ENCODE measurements at places on chromosomes 7 and 10.

GRCh38 chr7:111789870-111790269, 227.6 kb upstream of the IMMP2L start:
- DNase-seq: peak; percentile 30

DNA sequence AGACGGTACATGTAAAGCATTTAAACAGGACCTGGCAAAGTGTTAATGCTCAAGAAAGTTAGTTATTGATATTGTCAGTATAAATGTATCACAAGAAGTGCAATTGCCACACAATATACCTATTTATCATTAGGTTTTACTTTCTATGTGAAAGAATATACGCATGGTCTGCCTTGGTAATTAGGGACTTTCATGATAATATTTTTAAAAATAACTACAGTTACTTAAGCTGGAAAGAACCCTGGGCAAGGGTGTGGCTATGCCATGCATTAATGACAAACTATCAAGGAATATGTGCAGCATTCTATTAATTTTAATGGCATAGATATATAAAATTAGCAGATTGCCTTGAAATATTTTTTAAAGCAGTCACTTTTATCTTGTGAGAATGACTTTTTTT, 191.2 kb downstream of the CSTF2T start:
- no peak for DNase-seq

- peak; percentile 39 for DNase-seq
These were observed 185.8 kb downstream of the HGF start for GRCh38 chr7:81583882-81584533.

DNA sequence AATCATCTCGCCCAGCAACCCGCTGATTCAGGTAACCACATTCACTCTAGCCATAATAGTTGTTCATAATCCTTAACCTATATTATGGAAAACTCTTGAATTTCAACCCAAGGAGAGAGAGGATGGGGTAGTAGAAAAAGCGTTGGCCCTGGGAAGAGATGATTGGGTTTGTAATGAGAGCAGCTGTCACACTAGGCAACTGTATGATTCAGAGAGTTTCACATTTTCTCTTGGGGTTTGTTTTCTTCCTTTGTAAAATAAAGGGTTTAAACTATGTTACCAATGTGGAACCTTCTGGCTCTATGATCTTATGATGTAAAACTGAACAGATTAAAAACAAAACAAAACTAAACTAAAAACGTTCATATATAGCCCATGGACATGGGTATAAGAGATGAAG, 705.2 kb upstream of the IGFBP3 start:
- no peak for DNase-seq

DNA sequence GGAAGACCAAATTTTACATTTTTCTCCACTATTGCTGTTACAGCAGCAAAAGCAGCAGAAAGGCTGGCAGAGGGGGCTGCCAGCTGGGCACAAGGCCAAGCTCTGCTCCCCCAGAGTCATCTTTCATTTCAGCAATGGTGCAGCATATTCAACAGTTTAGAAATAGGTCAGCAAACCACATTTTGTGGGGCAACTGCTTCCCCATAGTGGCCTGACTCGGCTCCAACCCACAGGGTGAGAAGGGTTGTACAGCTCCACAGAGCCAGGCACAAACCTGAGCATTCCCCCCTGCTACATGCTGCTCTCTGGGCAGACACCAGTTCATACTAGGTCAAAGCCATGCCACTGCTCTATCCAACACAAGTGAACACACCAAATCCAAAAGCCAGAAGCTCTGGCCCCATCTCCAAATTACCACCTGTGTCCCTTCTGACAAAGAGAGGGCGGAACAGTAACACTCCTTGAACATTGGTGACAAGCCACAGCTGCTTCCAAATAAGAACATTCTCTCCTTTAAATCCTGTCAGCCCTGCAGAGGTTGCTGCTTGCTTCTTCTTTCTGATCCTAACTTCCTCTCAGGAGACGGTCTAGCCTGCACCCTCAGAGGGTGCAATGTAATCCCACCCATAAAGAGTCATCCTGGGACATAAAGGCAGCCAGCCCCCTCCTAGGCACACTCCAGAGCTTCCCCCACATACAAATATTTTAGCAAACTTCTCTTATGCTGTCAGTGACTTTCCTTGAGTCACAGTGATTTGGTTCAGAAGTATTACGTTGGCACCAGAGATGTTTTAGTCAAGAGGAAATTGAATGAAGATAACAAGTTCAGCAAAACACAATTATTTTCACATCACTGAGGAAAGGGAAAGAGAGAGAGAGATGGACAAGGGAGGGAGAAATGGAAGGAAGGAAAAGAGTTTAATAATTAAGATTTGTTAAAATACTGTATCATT, 39.0 kb upstream of the SLIT1 start:
- DNase-seq: no peak

DNA sequence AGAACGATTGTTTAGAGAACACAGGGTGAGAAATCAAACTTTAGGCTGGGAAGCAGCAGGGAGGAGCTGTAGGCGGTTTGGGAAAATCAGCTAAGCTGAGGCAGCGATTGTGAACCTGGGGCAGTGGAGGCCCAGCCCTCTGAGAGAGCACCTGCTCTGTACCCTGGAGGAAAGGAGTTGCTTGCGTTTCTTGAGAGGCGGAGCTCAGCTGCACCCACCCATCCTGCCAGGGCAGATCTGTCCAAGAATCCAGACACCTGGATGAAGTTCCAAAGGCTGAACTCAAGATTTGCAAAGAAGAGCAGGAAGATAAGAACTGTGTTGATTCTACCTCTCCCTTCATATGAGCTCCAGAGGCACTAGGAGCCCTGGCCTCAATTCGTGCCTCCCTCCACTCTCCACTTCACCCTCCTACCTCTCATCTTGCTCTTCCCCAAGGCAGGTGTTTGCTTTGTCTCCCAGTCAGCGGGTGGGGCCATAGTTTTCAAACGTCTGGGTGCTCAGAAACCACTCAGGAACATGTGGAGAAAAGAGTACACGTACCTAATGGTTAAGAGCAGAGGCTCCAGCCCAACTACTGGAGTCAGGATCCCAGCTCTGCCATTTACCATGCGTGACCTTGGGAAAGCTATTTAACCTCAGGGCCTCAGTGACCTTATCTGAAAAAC, 21.5 kb upstream of the TMEM213 start:
- no peak for DNase-seq

- DNase-seq: no peak
These were observed 96.6 kb downstream of the TAX1BP1 start for GRCh38 chr7:27836536-27836935.

DNA sequence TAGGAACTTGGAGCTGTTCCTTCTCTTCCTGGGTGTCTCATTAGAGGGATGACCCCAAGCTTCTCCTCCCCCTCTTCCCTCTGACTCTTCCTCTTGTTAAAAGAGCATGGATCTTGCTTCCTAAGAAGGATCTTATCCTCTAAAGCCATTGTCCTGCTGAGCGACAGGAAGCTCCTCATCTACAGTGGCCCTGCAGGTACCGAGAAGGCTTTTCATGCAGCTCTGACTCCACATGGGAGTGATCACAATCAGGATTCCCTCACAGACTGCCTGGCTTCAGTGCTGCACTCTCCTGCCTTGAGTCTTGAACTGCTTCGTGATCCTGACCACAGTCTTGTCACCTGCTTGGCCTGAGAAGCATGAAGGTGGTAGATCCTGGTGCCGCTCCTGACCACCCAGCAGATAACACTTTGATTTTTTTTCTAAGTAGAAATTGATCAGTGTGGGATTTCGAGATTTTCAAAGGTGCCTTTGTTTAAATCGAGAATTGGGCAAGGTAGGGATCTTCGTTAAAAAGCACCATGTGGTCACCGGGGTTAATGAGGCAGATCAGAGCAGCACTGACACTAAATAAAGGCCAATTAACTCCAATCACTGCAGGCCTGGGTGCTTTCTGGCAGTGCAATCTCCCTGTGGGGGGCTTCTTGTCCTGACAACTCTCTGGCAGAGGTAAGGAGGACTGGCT, 376.4 kb downstream of the NRG3 start:
- DNase-seq: no peak

- DNase-seq: peak; percentile 76
These were observed 153.2 kb upstream of the LYZL2 start for GRCh38 chr10:30782537-30783461.

DNA sequence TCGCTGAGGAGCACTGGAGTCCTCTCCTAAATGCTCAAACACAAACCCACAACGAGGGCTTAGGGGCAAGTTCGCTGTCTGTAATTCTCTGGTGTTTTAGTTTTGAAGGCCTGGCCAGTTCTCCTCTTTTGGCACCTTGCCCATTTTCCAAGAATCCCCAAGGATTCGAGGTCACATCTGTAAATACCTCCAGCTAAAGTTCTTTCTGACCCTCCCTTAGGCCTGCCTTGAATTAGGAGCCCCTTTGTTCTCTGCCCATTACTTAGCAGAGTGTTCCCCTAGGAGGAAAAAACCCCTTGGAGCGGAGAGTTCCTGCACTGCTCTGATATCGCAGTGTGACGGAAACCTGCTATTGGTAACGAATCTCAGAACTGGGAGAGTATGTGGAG, 743 bp upstream of the PYROXD2 start:
- DNase-seq: no peak

GRCh38 chr10:73655257-73655989, 406 bp downstream of the SYNPO2L start:
- no peak for DNase-seq

GRCh38 chr10:91590904-91591796, 41.7 kb downstream of the PPP1R3C start:
- DNase-seq: peak; percentile 61

All from fibroblast of skin of left biceps (primary cell).